ENCODE measurements at places on chromosomes 5 and 9. TPM values are rescaled to one million over a fixed set of nuclear protein-coding genes. Genes with fewer than 3 reads are reported as not detected.
A peak's percentile ranks its signal among the peaks of the same experiment; 100 is the strongest.

The GGTA1 gene
- total RNA-seq, result not detected

The COL23A1 gene
- total RNA-seq, result 0.22 TPM

The SKP1 gene
- 260 TPM for total RNA-seq

The ARID3C gene
- not detected for total RNA-seq

The AFF4 gene
- total RNA-seq, result 22.2 TPM

The DAB2 gene
- 0.25 TPM for total RNA-seq

GRCh38 chr5:55800924-55801323, 50.2 kb upstream of the IL31RA start:
- DNase-seq, result no peak

GRCh38 chr9:98523231-98523901, 185.4 kb downstream of the GABBR2 start:
- DNase-seq, result no peak

- no peak for DNase-seq
Observed at GRCh38 chr9:5896863-5897262, 6.2 kb downstream of the MLANA start.

DNA sequence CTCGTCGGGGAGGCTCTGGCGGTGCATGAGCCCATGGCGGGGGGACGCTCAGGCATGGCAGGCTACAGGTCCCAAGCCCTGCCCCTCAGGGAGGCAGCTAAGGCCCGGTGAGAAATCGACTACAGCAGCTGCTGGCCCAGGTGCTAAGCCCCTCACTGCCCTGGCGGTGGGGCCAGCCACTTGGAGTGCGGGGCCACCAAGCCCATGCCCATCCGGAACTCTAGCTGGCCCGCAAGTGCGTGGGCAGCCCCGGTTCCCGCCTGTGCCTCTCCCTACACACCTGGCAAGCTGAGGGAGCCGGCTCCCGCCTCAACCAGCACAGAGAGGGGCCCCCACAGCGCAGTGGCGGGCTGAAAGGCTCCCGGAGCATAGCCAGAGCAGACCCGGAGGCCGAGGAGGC, 1896.9 kb upstream of the CDH6 start:
- no peak for DNase-seq

The PLAA gene
- 45.3 TPM for total RNA-seq

GRCh38 chr5:57503433-57503832, 20.8 kb upstream of the ACTBL2 start:
- DNase-seq, result no peak

- DNase-seq, result peak; percentile 33
Observed at GRCh38 chr5:139575751-139576150, 14.6 kb downstream of the UBE2D2 start.

The SH3GL2 gene
- total RNA-seq, result not detected
